Stimulated activated CD4-positive, alpha-beta T cell treated with anti-CD3 and anti-CD28 coated beads, Interleukin-1b, Interleukin-23, amount 100 ng/mL, for 24 hours (primary cell): ENCODE measurements at places on chromosomes 12 and 14.

- no peak for DNase-seq
Measured at GRCh38 chr14:31479027-31479426, 8.8 kb downstream of the GPR33 start.

- no peak for DNase-seq
Measured at GRCh38 chr12:124613151-124613585, 45.8 kb upstream of the NCOR2 start.

DNA sequence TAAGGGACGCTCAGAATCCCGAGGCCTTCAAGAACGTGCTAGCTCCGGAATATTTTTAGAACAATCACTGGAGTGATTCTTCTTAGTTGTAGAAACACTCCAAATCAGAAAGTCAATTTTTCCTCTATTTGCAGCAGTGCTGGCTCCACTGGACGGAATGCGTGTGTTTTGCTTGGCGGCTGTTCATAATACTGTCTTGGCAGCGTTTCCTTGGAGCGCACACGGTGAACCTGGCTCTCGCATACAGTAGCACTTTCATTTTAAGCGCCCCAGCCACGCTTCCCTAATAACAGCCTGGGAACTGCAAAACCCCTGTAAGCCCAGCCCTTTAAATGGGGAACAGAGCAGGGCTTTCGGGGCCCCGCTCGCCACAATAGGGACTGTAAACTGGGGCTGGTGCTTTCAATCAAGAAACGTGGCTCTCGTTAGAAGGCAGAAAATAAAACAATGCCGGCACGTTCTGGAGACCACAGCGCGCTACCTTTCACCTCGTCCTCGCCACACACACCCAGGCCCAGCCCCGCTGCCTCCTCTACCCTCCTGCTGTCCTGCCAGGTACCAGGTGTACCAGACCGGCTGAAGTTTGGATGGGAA lies 79.9 kb downstream of the BCL11B start:
- DNase-seq = no peak

GRCh38 chr12:38639625-38640024 lies 265.8 kb downstream of the CPNE8 start:
- DNase-seq = no peak

- DNase-seq = no peak
Measured at GRCh38 chr14:91249841-91250616, 5.5 kb upstream of the GPR68 start.

DNA sequence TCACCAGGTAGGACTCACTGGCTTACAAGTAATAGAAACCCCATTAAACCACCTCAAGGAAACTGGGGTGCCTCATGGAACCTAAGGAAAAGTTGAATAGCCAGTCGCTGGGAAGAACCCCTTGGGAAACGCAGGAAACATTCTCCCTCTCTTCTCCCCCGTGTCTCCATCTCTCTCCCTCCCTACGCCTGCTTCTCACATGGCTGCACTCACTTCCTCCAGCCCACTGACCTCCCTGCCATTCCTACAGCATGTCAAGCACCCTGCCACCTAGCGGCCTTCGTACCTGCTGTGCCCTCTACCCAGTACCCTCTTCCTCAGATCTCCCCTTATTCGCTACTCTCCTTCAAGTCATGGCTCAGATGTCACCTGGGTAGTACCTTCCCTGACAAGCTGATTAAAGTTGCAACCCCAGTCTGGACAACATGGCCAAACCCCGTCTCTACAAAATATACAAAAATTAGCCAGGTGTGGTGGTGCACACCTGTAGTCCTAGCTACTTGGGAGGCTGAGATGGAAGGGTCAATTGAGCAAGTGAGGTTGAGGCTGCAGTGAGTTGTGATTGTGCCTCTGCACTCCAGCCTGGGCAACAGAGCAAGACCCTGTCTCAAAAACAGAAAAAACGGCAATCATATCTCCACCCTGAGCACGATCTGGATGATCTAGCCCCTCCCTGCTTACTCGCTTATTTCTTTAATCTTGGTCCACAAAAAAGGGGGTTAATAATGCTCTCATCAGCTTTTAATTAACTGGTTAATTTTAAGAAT lies 6.4 kb upstream of the DTX1 start:
- DNase-seq = no peak

DNA sequence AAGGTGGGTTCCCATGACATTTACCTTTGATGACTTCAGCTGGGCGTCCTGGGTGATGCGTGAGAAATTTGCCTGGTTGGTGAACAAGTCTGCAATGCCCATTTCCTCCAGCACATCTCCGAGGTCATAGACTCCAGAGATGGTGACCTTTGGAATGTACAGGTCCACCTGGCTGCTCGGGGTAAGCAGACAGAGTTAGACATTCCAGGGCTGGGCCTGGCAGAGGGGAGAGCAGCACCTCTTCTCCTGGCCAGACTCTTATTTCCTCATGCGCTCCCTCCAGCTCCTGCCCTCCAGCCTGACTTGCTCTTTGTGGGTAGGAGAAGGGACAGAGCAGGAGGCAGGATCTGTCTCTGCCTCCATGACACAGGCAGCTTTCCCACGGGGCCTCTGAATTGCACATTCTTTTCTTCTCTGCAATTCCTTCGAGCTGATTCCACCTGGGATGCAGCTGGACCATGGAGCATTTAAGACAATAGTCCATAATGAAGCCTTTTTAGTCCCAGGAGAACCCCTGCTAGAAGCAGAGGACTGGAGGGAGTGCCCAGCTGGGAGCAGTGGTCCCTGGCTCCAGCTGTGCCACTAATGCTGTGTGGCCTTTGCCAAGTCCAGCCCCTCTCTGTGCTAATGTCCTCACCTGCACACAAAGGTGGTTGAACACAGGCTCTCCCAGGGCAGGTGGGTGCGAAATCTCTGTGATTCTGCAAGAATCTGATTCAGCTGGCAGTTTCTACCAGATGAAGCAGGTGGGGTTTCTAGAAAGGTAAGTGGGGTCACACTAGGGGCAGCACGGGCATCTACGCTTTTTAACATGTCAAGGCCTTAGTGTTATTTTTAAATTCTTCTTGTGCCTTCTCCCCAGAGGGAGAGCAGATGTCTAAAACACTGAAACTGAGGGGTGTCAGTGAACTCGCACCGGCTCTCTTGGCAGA lies 13.2 kb upstream of the SERPINA10 start:
- no peak for DNase-seq

GRCh38 chr12:122422730-122423257 lies 325 bp upstream of the CLIP1 start:
- no peak for DNase-seq
